NCI-H2081 treated with DMSO at 0.1 percent for 48 hours (cell line): ENCODE measurements at places on chromosomes 3 and 15.

DNA sequence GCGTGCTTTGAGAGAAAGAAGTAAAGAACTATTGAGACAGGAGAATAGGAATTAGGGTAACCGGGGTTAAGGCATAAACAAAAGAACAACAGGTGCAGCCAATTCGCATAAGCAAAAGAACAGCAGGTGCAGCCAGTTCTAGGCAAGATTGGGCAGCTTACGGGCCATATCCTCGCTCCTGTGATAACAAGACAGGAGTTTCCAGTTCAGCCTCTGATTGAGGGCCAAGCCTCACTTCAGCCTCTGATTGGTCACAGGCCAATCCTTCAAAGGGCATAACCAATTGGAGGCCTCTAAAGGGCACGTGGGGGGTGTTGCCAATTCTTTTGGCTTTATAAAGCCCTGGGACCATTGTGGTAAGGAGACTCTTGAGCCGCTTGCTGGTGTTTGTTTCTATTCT lies 143.5 kb downstream of the GADL1 start:
- no peak for DNase-seq

GRCh38 chr15:70101459-70102113 lies 3.9 kb upstream of the TLE3 start:
- peak; percentile 29 for DNase-seq

DNA sequence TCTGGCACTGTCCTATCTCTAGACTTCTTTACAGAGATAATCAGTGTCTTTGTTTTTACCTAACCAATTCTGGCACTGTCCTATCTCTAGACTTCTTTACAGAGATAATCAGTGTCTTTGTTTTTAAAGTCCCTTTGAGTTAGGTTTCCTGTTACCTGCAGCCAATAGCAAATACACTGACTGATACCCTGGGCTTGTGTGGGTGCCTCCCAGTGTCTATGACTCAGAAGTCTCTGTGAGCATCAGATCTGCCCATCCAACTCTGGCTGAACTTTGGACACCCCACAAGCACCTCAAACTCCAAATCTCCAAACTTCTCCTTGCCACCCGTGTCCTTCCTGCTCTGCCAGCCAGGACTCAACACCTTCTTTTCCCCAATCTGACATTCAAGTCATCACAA lies 30.4 kb downstream of the SLC41A3 start:
- DNase-seq = no peak

DNA sequence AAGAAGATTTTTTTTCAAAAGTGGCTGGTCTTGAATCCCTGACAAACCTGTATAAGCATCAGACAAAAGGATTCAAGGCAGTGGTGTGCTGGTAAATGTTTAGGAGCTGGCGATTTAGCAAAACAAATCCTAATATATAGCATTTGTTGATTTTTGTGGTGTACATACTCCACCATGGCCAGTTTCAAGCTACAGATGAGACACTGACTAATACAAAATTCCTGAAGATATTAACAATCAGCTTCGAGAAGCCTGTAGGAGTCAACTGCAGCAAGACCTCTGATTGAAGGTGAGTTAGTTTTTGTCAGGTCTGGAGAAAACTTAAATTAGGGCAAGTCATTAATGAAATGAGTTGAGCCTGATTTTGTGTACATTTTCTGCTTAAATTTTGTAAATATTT lies 6.7 kb downstream of the STRIT1 start:
- no peak for DNase-seq

DNA sequence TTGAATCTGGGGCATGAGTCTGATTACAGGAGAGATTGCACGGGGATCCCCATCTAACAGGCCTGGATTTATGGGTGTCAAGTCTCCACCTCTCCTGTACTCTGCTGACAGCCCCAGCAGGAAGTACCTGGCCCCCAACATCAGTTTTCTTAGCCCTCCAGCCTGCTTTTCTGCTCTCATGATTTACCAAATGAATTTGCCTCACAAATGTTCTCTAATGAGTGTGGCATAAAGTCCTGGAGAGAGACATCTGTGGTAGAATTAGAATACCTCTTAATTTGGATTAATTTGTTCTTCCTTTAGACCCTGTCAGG lies 60.1 kb downstream of the FNDC3B start:
- DNase-seq = no peak

GRCh38 chr15:49428409-49429095 lies 5.5 kb downstream of the FGF7 start:
- DNase-seq = no peak

DNA sequence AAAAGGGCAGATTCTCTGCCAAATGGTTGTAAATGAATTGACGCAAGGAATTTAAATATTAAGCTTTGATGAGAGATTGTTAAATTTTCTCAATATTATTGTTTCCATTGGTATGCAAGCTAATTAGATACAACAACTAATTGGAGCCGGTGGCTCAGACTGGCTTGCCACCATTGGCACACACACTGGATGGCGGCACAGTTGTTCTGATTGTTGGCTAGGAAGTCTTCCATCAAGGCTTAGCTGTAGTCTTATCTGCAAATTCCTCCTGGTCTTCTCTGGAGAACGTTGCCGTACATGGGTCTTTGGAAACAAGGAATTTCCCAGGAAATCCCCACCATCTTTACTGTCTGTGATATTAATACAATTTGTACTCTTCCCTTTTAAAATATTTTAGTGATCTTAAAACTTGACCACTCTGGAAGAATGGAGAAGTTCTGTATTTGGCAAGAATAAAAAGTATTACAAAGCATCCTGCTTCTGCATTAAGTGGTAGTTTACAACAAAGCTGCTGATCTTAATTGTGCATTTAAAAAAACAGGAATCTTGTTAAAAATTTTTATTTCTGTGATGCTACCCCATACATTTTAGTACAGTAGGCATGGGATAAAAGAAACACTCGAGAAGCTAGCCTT lies 126.5 kb downstream of the UBE2E2 start:
- no peak for DNase-seq

GRCh38 chr15:69170597-69170996 lies 10.2 kb downstream of the GLCE start:
- DNase-seq = no peak

GRCh38 chr15:79329171-79329611 lies 18.3 kb downstream of the TMED3 start:
- no peak for DNase-seq

DNA sequence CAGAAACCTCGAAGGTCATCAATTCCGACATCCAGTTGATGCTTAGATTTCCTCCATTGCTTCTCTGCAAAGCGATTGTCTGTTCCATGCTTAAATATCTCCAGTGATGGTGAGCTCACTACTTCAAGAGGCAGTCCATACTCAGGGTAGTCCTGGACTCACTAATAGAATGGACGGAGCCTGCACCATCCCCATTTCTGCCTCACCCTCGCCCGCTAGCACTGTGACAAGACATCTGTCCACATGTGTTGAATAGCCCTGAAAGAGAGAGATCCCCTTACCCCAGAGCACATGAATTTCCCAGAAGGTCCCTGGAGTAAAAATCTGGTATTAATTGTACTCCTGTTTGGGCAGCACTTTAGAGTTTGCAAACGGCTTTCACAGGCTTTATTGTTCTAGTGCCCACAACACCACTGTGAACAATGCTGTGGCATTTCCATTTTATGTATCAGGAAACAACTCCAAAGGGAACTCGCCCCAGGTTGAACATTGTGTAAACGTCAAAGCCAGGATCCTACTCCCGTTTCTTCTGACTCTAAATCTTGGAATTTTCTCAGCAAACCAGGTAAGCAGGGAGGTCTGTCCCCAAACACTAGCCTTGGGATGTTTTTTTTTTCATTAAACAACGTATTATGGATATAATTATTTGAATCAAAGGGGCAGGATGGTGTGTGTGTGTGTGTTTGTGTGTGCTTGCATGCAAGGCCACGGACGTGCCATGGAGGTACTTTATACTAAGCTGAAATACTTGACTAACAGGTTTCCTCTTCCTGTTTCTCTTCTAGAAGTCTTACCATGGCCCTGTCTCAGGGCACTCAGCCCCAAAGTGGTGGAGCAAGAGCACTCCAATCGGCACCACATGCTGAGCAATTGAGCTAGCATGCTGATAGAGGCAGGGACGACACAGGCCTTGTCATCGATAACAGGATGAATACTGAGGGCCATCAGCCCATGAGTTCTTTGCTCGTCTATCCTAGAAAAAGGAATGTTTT lies 198.3 kb downstream of the OPA1 start:
- no peak for DNase-seq

GRCh38 chr3:103991461-103992115 lies 1375.1 kb upstream of the ALCAM start:
- no peak for DNase-seq

- no peak for DNase-seq
These were observed 10.7 kb downstream of the BMF start for GRCh38 chr15:40097968-40098476.

- DNase-seq = no peak
These were observed 28.4 kb upstream of the PARL start for GRCh38 chr3:183912895-183913579.

DNA sequence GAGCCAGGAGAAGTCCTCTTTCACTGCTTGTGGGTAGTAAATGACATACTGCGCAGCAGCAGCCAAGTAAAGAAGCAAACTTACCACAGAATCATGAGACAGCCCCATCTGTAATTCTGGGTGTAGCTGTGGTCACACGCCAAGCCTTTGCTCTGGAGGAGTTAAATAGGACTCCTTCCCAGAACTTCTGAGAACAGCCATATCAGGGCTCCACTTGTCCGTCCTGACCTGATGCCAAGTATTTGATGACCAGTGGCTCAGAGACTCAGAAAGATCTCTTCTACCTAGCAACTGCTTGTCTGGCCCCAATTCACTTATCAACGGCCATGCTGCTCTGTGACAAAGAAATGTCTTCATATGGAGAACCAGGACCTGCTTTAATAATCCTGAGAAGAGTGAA lies 20.6 kb upstream of the GOLIM4 start:
- DNase-seq = no peak

DNA sequence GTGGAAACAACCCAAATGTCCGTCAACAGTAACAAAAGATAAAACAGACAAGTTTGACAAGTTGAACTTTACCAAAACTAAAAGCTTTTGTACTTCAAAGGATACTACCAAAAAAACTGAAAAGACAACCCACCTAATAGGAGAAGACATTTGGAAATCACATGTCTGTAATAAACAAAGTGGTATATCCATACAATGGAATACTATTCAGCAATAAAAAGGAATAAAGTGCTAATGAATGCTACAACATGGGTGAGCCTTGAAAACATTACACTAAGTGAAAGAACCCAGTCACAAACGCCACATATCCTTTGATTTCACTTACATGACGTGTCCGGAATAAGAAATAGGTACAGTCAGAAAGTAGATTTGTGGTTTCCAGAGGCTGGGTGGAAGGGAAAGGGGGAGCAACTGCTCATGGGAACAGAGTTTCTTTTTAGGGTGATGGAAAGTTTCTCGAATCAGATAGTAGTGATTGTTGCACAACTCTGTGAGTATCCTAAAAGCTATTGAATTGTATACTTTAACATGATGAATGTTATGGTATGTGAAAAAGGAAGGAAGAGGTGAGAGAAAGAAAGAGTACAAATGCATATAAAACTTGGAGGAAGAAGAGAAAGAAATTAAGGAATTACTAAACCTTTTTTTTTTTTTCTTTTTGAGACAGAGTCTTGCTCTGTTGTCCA lies 72.7 kb upstream of the ABHD2 start:
- no peak for DNase-seq

DNA sequence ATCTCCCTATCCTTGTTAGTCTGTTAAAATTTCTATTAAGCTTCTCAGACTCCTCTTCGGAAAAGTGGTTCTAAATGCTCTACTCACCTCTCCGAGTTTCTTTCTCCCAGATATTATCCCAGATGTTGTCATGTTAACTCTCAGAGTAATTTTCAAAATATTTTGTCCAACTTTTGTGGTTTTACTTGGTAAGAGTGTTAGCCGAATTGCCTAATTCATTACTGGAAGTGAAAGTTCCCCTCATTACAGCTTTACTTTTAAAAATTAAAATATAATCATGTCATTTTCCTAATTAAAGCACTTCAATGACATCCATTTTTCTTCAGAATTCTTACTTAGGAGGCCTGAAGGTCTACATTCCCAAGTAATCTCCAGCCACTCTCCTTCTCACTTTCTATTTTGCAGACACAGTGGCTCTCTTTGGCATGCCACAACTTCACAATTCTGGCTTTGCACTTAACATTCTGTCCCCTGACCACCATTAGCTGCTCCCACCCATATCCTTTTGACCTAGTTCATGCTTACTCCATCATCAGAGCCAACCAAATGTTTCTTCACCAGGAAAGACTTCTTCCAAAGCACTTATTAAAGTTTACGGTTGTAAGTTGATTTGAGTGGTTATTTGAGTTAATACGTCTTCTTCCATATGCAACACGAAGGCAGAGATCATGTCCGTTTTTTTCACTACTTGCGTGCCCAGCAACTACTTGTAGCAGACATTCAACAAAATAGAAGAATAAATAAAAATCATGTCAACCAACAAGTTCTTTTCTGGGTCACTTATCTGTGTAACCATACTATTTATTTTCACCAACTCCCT lies 10.2 kb upstream of the TIPARP start:
- no peak for DNase-seq
